ENCODE measurements at places on chromosomes 16 and 17. TPM values are rescaled to one million over a fixed set of nuclear protein-coding genes. Genes with fewer than 3 reads are reported as not detected.

DNA sequence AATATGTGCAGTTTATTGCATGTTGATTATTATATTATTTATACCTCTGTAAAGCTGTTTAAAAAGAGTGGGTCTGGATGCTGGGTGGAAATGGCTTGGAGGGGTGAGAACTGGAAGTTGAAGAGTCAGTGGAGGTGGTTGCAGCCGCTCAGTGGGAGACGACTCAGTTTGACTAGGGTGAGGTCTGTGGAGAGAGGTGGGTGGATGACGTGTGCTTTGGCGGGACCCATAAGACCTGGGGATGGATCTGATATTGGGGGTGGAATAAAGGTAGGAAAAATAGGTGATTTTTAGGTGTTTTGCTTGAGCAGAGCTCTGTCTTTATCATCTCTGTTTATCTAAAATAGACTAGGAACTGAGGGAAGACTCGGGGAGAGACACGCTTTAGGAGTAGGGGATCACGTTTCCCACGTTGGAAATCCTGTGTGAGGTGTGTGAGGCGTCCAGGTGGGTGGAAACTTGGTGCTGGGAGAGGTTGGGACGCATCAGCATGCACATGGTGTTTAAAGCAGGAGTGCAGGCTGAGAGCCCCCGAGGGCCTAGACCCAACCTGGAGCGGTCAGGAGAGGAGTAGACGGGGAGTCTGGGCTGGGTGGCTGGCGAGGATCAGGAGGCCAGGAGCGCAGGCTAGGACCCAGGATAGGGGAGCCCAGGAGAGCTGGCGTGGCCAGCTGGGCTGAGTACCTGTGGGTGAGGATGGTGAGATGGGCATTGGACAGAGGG lies 17.2 kb downstream of the NT5M start:
- no peak for DNase-seq

DNA sequence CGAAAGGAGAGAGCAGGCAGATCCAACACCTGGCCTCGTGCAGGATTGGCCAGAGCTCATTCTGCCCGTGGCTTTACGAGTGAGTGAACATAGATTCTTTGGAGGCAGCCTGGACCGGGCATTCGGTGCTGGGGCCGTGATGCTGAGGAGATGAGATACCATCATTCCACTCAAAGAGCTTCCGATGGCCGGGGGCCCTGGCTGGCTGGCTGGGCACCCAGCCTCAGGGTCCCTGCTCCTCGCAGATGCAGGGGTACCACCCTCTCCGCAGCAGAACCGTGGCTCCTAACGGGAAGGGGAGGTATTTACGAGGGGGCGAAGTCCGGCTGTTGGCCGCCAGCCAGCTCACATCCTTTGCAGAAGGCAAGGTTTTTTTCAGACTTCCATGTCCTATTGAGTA lies 66.1 kb upstream of the FOXF1 start:
- DNase-seq = no peak

STUB1 gene
- total RNA-seq = 133 TPM

PRSS33 gene
- not detected for total RNA-seq

BAHCC1 gene
- 6.6 TPM for total RNA-seq

KRT12 gene
- total RNA-seq = not detected

MYL11 gene
- total RNA-seq = not detected
